HCT116 (cell line): ENCODE measurements at places on chromosomes 4 and X. TPM values are rescaled to one million over a fixed set of nuclear protein-coding genes. Genes with fewer than 3 reads are reported as not detected.
A peak's percentile ranks its signal among the peaks of the same experiment; 100 is the strongest.

- DNase-seq, result peak; percentile 93
Observed at GRCh38 chr4:170259631-170260153, 169.9 kb upstream of the AADAT start.

GRCh38 chr4:92163348-92163747 lies 140.4 kb upstream of the GRID2 start:
- DNase-seq, result peak; percentile 16

- no peak for DNase-seq
Observed at GRCh38 chrX:130114141-130114588, 3.9 kb upstream of the ELF4 start.

DNA sequence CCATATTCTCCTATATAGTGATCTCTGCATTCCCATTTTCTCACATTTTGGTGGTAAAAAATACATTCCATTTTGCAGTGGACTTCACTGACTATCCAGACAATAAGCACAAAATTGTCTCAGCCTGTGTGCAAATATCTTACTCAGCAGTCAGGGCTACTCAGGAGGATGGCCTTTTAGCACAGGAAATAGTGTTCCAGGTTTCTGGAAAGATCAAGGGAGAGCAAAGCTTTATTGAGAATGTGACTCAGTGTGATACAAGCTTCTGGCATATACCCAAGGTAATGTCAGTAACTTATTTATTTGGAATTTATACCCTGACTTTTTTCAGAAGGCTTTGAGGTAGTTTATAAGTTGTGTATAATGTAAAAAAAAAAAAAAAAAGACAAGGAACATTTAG lies 233.4 kb downstream of the TEX13A start:
- DNase-seq, result no peak

DNA sequence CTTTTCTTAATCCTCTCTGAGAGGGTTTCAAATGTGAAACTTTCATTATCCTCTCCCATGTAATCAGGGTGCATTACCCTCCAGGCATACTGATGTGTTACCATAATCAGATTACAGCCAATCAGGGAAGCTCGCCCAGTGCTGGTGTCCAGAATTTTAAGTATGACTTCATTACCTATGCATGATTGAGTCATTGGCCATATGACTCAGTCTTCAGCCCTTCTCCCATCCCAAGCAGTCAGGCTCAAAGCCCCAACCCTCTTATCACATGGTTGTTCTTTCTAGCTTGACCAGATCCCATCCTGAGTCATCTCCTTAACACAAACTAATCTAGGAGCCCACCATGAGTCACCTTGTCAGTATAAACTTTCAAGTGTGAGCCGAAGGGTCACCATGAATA lies 1668.1 kb upstream of the AGA start:
- no peak for DNase-seq

GRCh38 chr4:150217192-150217591 lies 138.9 kb downstream of the DCLK2 start:
- DNase-seq, result no peak

GRCh38 chrX:68511255-68511654 lies 12.4 kb downstream of the YIPF6 start:
- no peak for DNase-seq

TMSB15C gene
- total RNA-seq, result not detected

FAM114A1 gene
- total RNA-seq, result 35.6 TPM

FRAS1 gene
- total RNA-seq, result 33.5 TPM

EGFL6 gene
- not detected for total RNA-seq

CASP6 gene
- total RNA-seq, result 18.1 TPM
